ENCODE measurements at places on chromosomes 3 and 15.

DNA sequence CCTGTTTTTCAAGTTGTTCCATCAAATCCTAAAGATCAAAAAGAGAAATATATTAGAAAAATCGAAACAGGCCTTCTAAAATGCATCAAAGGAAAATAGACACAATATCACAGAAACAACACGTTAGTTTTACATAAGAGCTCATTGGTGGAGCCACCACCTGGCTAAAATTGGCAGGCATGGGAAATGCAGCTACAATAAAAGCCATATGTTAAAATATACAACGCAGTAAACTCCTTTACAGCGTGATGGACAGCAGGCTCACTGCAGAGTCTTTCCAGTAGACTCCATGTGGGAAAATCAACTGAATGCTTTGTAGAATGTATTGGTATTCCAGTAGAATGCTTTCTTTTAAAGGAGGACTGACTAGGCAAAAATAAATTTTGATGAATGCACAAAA is 40.9 kb upstream of the MYO5C start:
- no peak for DNase-seq

DNA sequence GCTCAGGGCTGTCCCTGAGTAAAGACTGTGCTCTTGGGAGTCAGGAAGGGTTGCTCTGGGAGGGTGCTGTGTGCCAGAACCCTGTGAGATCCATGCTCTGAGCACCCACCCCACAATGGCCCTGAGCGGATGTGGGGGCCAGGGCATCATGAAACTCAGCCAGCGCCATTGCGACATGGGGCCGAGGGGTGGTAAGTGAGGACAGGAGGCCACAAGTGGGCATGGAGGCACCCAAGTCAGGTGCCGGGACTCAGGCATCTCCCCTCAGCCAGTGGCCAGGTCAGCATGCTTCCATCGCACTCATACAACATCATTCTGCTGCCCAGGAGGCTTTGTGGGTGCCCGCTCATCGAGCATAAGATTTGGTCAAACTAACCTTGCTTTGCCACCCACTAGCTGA is 19.6 kb downstream of the ATP2B2 start:
- no peak for DNase-seq

DNA sequence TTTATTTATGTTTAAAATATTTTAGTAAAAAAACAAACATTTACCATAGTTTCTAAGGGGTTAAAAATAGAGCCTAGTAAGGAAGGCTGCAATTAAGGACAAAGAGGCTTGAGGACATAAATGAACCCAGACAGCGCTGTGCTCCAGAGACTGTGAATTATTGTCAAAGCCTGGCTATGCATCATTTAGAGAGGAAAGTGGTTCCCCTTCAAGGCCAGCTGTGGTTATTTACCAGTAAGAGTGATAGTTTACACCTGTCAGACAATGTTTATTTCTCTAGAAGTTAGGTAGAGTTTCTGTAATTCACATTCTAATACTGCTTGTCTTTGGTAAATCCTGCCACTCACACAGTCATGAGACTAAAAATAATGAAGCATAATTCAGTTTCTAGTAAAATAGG is 32.4 kb upstream of the PIK3R4 start:
- DNase-seq: no peak

GRCh38 chr3:126100634-126101301 is 16.8 kb upstream of the SLC41A3 start:
- DNase-seq: no peak

DNA sequence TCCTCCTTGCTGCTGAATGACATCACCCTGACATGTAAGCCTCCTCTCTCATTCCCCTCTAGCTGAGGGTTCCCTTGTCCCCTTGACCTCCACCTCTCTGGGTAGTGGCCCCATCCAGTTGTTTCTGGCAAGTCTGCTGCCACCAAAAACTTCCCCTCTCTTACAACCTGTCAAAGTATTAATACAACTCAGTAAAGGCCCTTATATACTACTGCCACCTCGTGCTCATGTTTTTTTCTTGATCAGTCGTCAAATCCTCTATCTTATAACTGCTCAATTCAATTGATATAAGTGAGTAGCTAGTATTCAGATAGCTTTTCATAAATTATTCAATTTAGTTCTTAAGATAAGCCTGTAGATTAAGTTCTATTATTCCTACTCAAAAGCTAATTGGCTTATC is 249.6 kb downstream of the MBNL1 start:
- DNase-seq: no peak

- no peak for DNase-seq
These were observed 44.8 kb upstream of the RAF1 start for GRCh38 chr3:12708584-12709192.

DNA sequence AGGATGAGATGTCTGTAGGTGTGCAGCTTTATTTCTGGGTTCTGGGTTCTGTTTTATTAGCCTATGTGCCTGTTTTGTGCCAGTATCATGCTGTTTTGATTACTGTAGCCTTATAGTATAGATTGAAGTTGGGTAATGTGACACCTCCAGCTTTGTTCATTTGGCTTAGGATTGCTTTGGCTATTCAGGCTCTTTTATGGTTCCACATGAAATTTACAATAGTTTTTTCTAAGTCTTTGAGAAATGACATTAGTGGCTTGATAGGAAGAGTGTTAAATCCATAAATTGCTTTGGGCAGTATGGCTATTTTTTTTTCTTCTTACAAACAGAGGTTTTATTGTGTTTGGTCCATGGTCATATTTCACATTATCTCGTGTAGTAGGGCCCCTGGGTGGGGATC is 285.8 kb upstream of the GADL1 start:
- DNase-seq: no peak

DNA sequence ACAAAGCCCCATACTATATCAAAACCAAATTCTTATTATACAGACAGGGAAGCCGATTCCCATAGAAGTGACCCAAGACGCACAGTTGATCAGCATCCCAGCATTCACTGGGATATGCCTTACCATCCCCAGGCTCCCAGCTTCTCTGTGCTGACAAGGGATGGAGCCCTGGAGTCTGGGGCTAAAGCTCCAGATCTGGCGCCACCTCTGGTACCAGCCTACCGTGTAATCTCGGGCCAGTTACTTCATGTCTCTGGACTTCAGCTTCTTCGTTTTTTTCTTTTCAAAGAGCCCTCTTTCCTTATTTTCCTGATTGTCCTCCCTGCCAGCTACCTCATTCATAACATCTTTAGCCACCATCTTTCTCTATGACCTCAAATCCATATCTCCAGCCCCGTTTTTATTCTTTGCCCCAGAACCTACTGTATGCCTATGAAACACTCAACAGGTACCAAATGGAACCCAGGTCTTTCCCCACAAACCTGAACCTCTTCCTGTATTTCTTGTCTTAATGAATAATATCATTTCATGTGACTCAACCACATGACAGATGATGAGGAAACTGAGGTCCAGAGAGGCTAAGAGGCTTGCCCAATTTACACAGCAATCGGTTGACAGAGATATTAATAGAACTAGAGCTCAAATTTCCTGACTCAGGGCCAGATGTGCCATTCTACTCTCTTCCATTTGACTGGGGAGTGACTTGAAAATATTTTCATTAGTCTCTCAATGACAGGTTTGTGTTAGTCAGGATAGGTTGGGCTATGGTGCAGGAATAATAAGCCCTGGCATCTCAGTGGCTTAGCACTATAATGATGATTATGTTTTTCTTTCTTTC is 85.4 kb upstream of the TLE3 start:
- DNase-seq: no peak

DNA sequence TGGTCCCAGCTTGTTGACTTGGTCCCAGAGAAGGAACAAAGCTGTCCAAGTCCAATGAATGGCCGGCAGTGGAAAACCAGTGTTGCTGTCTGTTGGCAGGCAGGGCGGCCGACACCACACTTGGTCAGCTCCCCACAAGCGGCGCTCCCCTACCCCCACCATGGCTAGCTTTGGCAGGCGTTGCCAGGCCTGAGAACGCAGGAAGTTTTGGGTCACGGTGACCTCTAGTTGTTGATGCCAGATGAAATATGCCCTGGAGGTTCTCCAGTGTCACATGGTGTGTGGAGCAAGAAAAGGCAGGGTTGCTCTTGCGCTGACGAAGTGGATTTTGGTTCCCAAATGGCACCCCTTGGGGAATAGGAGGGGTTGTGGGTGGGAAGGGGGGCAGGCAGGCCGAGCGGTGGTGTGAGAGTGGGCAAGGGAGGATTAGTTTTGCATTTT is 72.7 kb upstream of the TPRG1 start:
- DNase-seq: no peak

GRCh38 chr15:41594801-41595746 is 36.1 kb downstream of the TYRO3 start:
- DNase-seq: no peak

- DNase-seq: no peak
These were observed 564.1 kb downstream of the GBE1 start for GRCh38 chr3:81197386-81197785.

DNA sequence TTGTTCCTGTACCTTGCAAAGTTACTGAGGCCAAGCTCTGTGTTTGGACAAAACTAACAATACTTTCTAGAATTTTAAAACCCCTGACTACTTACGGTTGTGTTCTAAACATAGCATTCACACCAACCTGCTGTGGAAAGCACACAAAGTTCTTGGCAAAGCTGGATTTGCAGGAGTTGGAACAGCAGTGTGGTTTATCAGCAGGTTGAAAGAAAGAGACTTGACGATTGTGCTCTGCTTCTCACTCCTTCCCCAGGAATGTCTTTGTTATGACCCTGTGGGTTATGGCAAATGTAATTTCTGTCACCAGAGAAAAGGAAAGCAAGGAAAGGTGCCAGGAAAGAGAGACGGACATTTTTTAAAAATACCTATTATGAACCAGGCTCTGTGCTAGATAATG is 165.5 kb upstream of the TGFBR2 start:
- no peak for DNase-seq

DNA sequence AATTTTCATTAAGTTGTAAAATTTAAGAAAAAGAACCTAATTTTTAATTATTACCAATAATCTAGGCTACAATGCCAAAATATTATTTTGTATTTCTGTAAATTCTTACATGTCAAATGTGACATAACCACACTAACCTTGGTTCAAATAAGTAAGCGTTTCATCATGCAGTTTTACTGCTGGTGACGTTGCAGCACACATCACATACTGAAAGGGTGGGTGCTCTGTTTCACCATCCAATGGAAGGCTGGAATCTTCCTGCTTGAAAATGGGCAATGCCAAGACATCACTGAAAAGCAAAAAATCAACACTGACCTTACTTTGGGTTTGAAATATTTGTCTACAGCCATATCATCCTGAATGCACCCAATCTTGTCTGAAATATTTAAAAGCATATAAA is 14.8 kb downstream of the UBP1 start:
- no peak for DNase-seq

DNA sequence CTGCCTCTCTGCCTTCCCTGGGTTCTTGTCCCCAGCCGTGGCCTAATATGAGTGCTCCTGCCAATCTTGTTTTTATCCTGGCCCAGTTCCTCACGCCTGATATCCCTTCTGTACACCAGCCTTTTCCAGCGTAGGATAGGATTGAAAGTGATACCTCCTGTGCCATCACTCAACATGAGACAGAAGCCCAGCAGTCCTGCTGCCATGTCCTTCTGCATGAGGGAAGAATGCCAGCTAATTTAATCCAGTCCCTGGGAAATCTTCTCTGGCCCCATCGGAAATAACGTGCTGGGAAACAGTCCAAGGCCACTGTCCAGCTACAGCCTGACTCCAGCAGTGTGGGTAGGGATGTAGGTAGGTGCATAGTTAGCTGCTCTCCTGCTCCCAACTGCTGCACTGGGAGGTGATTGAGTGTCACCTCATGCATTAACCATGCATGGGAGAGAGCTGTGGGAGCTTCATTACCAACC is 92.0 kb upstream of the TPM1 start:
- no peak for DNase-seq

GRCh38 chr15:68416158-68416535 is 15.8 kb downstream of the ITGA11 start:
- no peak for DNase-seq

DNA sequence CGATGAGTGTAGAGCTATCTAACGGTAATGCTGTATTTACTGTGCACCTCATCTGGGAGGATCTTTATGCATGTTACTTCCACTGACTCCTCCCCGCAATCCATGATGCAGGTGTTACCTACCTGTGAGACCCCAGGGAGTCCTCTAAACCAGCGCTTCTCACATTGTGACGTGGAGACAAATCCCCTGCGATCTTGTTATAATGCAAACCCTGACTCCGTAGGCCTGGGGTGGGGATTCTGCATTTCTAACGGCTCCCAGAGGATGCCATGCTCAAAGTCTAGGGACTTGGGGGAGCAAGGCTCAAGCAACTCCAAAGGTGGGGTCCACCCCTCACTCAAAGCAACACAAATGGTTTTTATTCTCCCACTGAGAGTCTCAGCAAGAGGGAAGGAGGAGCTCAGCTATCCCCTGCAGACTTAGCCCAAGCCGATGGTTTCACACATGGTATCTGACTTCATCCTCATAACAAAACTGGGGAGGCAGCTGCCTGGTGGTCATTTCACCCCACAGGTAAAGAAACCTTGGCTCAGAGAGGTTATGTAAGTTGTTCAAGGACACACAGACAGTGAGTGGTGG is 63.6 kb downstream of the PCSK6 start:
- DNase-seq: no peak

GRCh38 chr3:55445551-55445950 is 41.6 kb downstream of the WNT5A start:
- no peak for DNase-seq

All from stimulated activated CD8-positive, alpha-beta memory T cell treated with anti-CD3 and anti-CD28 coated beads, Interleukin-7, amount 100 ng/mL, for 24 hours (primary cell).